NT2/D1 (cell line): ENCODE measurements at places on chromosomes 5 and 9.

GRCh38 chr5:43305948-43306565 lies 7.2 kb downstream of the HMGCS1 start:
- peak; percentile 13 for DNase-seq

GRCh38 chr9:78967596-78968217 lies 604.1 kb upstream of the TLE4 start:
- no peak for DNase-seq

DNA sequence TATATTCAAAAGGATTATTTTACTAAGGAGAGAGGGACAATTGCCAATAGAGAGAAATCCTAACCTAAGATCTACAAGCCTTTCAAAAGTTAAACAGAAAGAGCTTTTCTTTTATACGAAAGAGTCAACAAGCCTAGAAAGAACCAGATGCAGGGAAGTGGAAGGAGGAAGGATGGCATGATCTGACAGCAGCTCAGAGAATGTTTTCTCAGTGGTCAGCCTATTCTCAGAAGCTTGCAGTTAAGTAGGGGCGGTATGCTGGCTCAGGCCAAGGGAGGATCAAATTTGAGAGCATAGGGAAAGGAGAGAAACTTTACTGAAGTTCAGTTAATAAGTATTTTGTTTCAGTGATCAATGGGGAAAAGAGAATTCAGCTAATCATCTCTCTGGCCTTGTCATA lies 88.0 kb upstream of the FTMT start:
- no peak for DNase-seq

DNA sequence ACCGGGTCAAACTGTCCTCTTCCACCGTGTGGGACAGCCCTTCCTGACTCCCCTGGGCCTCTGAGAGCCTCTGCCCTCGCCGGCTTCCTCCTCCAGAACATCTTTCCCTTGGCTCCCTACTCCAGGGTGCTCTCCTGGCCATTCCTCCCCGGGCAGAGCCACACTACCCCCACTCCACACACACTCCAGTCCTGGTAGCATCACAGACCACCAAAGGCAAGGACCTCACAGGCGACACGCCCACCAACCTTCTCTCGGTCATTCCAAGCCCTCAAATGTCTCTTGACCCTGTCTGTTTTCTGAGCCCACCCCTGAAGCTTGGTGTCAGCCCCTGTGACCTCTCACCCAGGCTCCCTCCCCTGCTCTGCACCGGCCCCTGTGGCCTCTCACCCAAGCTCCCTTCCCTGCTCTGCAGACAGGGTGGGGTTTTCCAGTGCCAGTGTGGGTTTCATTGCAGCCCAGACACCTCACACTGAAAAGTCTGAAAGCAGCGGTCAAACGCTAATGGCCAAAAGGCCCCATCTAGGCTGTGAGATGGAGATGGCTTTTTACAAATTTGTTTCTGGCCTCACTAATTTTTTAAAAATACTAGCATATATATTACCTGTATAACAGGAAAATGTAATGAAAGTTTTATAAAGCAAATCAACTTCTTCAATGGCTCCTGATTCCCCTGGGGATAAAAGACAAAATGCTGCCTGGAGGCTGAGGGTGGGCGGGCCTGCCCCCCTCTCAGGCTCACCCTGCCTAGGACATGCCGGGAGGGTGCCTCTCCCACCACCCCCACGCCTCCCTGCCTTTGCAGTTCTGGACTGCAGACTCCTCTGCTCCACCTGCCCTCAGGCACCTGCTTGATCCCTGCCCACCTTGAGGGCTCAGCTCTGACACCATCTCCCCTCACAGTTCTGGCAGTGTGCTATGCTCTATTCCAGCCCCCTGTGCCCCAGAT lies 10.5 kb downstream of the LRRC26 start:
- no peak for DNase-seq

DNA sequence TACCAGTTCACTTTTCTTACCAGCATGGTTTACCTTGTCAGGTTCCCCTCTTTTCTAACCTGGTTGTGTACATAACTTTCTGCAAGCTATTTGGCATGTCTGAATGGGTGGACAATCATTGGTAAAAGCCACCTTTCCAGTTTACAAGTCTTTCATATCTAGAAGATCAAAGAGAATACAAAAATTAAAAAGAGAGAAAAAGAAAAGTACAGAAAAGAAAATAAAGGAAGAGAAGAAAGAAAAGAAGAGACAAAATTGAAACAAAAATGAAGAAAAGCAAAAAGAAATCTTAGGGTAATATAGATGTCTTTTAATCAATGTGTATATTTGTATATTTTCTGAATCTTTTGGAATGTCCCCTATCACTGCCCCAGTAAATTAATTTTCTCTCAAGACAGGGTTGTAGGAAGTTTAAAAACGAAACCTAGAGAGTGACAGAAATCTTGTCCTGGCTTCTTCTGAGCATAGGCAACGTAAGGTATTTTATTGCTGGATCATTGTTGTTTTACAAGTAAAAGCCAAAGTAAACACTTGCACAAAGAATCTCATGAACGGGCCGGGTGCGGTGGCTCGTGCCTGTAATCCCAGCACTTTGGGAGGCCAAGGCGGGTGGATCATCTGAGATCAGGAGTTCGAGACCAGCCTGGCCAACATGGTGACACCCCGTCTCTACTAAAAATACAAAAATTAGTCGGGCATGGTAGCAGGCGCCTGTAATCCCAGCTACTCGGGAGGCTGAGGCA lies 98.7 kb upstream of the IFNE start:
- no peak for DNase-seq
